Left cardiac atrium (tissue), 4 donors: ENCODE measurements at places on chromosomes 7 and 10. TPM values are rescaled to one million over a fixed set of nuclear protein-coding genes. Genes with fewer than 3 reads are reported as not detected.

GRCh38 chr7:32941681-32942414 lies 15.4 kb upstream of the FKBP9 start:
- DNase-seq, result peak; percentile 29

GRCh38 chr7:34133356-34133982 lies 228.1 kb downstream of the BMPER start:
- DNase-seq, result no peak

- no peak for DNase-seq
These were observed 5.4 kb downstream of the CPVL start for GRCh38 chr7:29140873-29141468.

The PRKCQ gene
- 0.34 TPM for total RNA-seq

The OR2A5 gene
- total RNA-seq, result not detected

DNA sequence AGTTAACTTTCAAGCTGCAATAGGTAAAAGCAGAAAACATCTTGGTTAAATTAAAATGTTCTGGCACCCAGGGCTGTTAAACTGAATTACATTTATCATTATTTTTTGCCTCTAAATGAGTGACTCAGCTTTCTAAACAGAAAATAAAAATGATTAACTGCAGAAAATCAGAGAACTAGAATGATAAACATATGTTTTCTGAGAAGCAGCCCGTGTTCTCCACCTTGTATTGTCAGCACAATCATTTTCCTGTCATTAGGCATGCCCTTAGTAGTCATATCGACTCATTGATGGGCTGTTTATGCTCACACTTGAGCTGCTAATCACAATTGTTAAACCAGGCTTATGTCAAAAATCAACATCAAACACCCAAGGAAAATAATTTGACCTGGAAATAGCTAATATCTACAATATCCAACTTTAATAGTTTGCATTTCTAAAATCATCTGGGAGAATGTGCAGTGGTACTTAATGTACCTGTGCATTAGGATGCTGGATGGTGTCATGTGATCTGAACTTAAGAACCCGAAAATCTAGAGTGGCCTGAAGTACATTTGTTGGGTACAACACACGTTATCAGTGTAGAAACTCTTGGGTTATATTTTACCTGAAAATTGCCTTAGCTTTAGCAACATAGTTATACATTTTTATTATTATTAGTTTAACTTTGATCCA lies 2.3 kb downstream of the MDFIC start:
- DNase-seq, result no peak

The SLC18A3 gene
- total RNA-seq, result not detected

DNA sequence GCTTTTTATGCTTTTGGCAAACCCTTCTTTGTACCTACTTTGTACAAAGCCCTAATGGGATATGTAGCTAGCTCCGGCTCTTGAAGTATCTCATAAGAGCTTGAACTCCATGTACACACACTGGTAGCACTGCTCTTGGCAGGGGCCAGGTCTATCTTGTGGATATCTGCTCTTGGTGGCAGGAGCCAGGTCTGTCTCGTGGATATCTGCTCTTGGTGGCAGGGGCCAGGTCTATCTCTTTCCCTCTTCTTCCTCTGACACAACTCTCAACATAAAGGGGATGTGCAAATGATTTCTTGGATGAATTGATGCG lies 91.9 kb downstream of the WNT2 start:
- no peak for DNase-seq

GRCh38 chr10:112755446-112756234 lies 194.4 kb upstream of the TCF7L2 start:
- no peak for DNase-seq

DNA sequence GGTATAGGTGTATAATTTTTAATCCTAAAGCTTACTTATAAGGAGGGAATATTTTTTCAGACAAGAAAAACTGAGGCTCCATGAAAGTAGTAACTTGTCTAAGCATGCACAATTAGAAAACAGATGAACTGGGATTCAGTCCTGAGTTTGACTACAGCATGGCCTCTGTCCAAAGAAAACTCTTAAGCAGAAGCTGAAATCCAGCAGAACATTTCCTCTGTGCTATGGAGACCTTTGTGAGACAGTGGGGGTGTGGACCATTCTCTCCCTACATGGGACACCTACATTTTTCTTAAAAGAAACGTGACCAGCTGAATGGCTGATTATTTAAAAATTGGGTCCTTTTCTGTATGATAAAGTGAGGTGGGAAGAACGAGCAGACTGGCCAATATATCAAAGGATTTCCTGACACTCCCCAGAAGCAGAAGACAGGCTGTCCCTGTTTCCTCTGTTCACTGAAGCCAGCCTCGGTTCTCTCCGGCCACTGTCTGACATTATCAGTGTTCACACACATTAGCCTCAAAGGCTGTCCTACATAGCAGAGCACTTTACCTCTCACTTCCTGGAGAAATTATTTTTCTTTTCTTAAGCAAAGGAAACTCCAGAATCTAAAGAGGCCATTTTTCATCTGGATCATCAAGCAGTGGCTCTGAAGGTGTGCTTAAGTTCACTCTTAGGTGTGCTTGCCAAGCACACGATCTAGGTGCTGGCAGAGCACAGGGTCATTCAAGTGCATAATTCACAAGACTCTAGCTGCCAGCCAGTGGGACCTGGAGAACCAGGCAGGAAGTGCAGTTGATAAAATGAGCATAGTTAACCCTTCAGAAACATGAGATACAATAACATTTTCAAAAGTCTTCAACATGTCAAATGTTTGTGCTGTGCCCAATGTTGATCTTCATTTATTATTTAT lies 40.4 kb upstream of the KIAA1217 start:
- DNase-seq, result no peak
